ENCODE measurements at places on chromosomes 12 and 14.
A peak's percentile ranks its signal among the peaks of the same experiment; 100 is the strongest.

- no peak for DNase-seq
These were observed 153.2 kb downstream of the CALM1 start for GRCh38 chr14:90549794-90550641.

DNA sequence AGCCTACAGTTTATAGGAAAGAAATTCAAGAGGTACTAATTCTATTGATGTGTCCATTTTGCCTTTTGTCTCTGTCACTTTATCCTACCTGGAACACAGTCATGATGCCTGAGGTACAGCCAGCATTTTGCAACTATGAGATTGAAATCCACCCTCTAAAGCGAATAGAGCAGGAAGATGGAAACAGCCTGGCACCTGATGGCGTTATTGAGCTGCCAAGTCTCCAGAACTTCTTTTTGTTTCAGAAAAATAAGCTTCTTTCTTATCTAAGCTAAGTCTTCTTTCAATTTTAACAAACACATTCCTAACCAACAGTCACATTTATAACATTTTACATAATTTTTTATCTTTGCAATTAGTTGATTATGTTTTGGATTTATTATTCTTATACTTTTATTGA, 182.1 kb downstream of the PAWR start:
- no peak for DNase-seq

GRCh38 chr12:25433024-25433423, 120.1 kb downstream of the LMNTD1 start:
- no peak for DNase-seq

DNA sequence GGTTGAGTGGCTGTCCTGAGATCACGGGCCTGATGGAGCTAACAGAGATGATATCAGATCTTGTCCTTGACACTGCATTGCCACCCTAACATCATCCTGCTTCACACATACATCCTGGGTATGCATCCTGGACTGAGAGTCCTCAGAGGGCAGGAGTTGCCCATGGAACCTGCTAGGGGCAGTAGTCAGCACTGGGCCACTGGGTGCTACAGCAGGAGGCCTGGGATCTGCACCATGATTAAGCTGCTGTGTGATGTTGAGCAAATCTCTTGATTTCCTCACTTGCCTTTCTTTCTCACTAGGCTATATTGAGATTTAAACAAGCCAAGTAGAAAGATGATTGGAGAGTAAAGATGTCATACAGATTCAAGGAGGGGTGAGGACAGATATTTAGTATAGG, 22.1 kb upstream of the EIF4B start:
- no peak for DNase-seq

- no peak for DNase-seq
These were observed 183.8 kb upstream of the HMGA2 start for GRCh38 chr12:65640489-65640901.

DNA sequence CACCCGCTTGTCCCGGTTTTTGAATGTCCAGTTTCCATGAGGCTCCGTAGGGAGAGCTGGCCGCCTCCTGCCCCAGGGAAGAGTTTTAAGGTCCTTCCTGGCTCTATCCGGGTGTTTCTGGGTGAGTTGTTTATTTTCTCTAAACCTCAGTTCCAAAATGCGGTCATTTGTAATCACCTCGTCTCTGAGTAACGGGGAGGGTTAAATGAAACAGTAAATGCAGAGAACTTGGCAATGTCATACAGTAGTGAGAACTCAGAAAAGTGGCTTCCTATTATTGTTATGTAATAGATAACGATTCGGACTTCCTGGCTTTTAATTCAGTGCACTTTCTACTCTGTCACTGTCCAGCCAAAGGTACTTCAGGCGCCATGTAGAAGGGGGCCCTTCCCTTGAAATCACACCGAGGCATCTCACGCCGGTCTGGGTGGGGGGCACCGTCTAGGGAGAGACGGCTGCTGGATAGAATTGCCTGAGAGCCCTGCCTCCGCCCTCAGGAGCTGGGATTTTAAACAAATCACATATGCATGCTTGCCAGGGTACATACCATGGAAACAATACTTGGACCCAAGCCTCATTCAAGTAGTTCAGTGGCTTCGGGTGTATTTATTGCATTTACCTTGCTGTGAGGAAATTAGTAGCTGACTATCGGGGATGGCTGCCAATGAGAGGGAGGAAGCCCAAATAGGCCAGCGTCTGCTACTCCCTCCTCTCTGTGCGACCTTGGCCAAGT, 26.4 kb downstream of the NOS1 start:
- no peak for DNase-seq

DNA sequence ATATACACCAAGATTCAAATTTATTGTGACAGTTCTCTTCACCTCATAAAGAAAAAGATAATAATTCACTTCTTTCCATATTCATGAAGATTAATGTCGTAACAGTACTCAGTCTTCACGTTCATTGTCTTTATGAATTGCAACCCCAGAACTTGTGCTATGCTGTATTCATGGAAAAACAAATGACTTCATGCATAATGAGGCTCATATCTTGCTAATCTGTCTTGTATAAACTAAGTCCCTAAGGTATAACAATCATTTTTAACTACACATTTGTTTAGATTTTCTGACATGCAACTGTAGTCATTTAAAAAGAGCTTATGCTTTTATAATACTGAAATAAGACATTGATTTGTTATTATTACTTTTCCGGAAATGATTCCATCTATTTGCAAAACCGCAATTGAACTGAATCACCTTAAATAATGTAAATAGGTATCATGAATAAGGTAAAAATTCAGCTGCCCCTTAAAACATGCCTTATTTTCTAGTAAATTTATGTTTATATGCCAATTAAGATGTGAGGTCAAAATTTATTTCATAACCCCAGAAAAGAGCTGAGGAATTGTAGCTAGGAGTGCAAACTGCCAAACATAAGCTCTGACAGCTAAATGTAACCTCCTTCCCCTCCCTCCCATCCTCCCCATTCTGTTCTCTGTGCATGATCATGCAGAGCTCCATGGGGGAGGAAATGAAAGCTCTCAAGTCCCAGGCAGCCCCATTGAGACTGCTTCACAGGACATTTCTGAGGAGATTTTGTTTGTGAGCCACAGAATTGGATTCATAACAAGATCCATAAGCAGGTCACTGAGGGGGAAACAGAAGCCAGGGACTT, 301.6 kb downstream of the ATP23 start:
- no peak for DNase-seq

- DNase-seq, result no peak
These were observed 135.8 kb downstream of the SLC8A3 start for GRCh38 chr14:70052990-70053389.

DNA sequence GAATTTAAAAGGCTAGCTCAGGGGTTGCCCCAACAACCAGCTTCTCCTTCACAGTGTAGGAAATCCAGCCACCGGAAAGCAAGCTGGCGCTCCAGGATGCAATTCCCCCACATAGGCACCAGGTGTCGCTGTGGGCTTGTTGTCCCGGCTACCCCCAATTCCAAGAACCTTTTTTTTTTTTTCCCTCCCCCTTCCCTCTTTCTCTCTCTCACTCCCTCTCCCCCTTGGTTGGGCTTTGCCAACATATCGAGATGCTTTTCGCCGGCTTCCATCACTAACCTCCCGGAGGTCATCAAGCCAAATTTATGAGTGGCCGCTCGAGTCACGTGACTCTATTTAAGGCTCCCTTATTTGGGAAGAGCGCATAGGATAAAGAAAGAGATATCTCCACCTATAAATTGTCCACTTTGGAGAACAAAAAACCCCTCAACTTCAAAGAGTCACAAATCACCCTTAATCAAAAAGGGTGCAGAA, at the start of gene HOXC5:
TSS of gene HOXC5 (plus strand) at position 424 of the 474 bp plus-strand sequence. CDS start 73 bp downstream, outside the sequence.
- DNase-seq, result peak; percentile 5

- no peak for DNase-seq
These were observed 29.7 kb downstream of the BHLHE41 start for GRCh38 chr12:26095186-26095585.
